Endothelial cell of umbilical vein (primary cell): ENCODE measurements at places on chromosomes 4 and X.
A peak's percentile ranks its signal among the peaks of the same experiment; 100 is the strongest.

GRCh38 chr4:4805887-4806286 is 53.6 kb upstream of the MSX1 start:
- no peak for DNase-seq

GRCh38 chrX:17601441-17602200 is 135.7 kb upstream of the SCML1 start:
- DNase-seq, result no peak

DNA sequence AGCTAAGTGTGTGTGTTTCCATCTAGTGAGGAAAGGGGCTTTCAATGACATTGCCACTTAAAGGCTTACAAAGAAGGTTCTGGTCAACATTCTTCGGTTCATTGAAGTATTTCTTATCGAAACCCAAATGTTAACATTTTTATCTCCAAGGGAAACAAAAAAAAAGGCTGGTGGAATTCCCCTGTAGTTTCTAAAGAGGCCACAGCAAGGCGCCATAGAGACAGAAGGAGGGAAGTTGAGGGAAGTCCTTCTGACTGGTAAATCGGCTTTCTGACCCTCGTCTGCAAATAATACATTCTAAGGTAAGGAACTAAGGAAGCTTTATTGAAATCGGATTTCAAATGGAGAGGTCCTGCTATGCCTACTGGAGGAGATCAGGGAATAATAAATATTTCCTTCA is 1.7 kb upstream of the ZFP42 start:
- no peak for DNase-seq

DNA sequence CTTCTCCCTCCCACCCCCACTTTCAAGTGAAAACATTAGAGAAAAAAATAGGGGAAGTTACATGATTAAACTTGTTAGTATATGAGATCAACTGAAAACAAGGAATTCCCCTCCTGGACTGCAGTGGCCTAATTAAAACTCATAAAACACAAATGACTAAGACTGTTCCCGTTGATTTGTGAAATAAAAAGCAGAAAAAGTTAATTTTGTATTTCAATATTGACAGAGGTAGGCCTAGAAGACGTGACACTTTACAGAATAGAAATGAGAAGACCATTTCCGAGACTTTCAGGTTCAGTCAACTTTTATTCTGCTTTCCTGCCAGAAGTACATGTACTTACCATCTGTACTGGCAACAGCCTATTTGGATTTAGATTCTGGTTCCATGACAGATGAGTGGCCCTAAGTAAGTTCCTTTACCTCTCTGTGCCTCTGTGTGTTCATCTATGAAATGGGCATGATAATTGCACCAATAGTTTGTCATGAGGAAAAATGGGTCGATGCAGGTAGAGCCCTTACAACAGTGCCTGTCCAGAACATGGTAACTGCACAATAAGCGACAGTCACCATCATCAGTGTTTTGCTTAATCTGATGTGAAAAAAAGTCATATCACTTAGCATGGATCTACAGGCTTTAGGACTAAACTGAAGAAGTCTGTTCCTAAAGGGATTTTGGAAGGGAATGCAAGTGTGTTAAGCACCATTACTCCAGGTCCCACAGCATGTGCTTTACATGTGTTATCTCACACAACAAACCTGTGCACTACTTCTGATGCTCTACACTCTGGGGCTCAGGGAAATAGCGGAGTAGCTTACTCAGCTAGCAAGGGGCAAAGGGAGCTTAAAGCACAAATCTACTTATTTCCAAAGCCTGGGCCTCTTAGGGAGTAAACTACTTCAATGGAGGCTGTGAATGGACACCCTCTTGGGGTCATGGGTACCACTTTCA is 562.3 kb upstream of the DIPK2B start:
- DNase-seq, result peak; percentile 44

- DNase-seq, result no peak
These were observed 1.5 kb downstream of the BMP3 start for GRCh38 chr4:81031796-81032551.

DNA sequence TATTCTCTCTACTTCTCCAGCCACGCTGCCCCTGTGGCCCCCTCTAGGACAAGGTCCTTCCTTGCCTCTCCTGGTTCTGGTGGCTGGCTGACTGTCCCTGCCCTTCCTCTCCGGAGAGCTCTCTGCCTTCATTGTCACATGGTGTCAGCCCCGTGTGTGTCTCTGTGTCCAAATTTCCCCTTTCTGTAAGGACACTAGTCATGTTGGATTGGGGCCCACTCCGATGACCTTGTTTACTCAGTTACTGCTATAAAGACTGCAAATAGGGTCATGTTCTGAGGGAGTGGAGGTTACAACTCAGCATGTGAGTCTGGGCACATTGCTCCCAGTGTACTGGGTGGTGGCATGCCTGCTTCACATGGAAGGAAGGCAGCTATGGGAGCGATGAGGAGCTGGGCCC is 129.5 kb upstream of the PSAPL1 start:
- no peak for DNase-seq
